Retinal pigment epithelial cell (primary cell): ENCODE measurements at places on chromosomes 2 and 18.

DNA sequence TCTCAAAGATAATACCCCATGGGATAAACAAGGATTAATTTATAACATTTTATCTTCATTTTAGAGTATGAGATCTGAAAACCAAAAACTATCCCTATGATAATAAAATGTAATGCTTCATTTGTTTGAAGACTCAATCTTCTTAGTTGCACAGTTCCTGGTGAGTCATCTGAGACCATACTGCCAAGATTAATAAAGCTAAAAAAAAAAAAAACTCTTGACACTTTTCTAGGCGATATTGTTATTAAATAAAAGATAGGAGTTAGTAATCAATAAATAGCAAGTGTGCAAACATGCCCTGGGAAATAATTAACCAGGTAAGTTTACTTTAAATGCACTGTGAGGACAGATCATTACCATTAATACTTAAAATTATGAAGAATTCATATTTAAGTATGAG, 83.9 kb downstream of the RPE start:
- peak; percentile 3 for DNase-seq

DNA sequence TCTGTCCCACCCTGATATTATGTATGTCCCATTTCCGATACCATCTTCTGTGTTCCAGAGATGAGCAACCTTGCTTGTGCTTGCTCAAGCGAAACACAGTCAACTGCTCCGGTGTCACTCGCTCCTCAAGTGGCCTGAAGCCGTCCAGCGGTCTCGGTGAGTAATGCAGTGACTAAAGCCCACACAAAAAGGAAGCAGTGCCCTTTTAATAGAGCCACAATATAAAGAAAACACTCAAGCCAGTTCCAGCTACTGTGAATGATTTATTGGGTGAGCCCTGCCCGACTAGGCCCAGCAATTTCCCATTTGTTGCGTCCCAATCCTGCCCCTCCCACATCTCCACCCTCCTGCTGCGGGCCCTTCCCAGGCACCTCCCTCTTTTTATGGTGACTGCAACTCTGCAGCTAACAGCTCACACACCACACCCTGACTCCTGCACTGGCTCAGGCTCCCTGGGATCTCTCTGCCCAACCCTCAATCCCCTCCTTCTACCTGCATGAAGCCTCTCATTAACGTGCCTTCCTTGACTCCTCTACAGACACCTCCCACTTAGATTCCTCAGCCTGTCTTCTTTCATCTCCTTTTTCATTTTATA, 44.2 kb upstream of the DSC1 start:
- no peak for DNase-seq

GRCh38 chr2:2939078-2939795, 438.4 kb downstream of the EIPR1 start:
- DNase-seq = no peak

- no peak for DNase-seq
These were observed 7.6 kb upstream of the SERPINB12 start for GRCh38 chr18:63534615-63535014.

DNA sequence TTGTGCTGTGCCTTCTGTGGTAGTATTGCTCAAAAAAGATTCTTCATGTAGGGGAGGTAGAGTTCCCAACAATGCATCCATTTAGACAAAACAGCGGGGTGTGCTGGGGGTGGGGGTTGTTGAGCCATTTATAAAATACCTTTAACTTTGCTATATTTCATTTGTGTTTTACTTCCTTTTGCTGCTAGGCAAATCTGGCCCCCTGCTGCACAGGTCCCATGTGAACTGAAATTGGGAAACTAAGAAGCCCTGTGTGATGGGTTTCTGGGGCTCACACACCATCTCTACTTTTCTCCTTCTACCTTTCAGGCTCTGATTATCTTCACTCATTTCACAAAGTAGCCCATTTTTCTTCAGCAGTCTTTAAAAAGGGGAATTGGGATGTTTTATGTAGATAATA, 52.7 kb upstream of the ITGA4 start:
- no peak for DNase-seq

DNA sequence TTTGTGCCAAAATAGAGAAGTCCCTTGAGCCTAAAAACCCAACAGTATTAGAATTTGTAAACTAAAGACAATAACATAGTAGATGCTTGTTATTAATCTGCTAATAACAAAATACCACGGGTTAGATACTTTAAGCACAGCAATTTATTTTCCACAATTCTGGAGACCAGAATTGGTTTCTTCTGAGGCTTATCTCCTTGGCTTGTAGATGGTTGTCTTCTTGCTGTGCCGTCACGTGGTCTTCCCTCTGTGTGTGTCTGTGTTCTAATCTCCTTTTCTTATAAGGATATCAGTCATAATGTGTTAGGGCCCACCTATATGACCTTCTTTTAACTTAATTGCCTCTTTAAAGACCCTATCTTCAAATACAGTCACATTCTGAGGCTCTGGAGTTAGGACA, 260.1 kb downstream of the CYRIA start:
- no peak for DNase-seq

- no peak for DNase-seq
These were observed 232.3 kb upstream of the MYT1L start for GRCh38 chr2:2563309-2563860.

DNA sequence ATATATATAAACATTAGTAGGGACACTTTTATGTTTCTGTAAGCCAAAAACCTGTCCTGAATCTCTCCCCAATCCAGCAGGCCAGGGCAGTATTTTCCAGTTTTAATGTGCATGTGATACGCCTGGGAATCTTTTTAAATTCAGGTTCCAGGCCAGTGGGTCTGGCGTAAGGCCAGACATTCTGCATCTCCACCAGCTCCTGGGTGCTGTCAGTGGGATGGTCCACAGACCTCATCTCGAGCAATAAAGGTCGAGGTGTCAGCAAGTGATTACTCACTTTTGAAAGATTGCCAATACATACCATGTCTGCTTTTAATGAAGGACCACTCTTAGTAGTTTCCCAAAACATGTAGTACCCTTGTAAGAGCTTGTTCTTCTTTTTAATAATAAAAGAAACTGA, 189.9 kb upstream of the SH3BP4 start:
- DNase-seq = no peak

DNA sequence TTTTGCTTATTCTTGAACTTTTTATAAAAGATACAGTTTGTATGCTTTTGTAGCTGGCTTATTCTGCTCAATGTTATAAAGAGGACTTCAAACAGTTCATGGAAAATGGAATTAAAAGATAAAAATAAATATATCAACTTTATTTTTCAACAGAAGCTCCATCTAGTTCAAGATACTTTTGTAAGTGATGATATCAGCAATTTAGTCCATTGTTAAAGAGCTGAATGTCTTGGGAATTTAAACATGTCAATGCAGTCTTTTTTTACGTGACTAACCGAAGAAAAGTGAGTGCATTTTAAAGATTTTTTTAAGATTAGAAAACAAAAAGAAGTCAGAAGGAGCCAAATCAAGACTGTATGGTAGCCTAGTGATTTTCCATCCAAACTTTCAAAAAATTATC, 85.4 kb upstream of the CHST9 start:
- DNase-seq = no peak

- DNase-seq = no peak
These were observed 270.0 kb upstream of the PXDN start for GRCh38 chr2:2014251-2014771.

DNA sequence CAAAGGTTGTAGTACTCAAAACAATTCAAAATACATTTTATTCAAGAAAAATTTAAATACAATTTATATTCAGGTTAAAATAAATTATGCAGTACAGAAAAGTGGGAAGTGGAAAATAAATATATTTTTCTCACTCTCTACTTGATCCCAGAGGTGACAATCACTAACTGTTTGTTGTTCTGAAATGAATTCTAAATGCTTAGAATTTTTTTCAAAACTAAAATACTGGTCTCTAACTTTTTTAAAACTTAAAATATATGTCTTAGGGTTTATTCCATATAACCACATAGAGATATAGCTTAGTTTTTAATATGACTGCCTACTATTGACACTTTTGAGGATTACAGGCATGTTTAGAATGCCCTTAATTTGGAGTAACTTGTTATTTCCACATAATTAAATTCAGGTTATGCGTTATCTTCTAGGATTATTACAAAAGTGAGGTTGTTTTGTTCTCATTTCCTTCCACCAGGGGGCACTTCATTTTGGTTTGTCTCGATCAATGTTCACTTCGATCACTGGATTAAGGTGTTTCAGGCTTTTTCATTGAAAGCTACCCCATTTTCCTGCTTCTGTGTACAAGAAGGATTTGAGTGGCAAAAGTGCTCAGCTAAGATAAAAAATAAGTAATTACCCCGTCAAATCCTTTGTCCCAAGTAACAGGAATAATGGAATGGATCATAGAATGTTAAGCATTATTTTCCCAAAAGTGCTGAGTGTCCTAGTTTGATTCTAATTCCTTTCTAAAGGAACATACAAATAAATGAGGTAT, 27.1 kb upstream of the TFPI start:
- no peak for DNase-seq

- DNase-seq = peak; percentile 72
These were observed 85.6 kb downstream of the MIB1 start for GRCh38 chr18:21826196-21826595.

- peak; percentile 80 for DNase-seq
These were observed 104.2 kb upstream of the NEUROD1 start for GRCh38 chr2:181784556-181784955.

DNA sequence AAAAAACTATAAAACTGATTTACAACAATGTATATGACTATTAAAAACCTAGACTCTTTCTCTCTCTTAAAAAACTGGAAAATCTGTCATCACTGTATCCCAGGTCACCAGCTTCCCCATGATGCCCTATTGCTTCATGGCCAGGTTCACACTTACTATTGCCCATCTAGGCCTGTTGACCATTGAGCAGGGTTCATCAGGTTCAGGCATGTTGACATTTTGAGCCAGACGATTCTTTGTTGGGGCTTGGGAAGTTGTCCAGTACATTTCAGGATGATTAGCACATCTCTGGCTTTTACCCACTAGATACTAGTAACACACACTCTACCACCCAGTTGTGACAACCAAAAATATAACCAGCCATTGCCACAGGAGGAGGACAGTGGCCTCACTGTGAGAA, 26.9 kb upstream of the RAB27B start:
- DNase-seq = no peak

DNA sequence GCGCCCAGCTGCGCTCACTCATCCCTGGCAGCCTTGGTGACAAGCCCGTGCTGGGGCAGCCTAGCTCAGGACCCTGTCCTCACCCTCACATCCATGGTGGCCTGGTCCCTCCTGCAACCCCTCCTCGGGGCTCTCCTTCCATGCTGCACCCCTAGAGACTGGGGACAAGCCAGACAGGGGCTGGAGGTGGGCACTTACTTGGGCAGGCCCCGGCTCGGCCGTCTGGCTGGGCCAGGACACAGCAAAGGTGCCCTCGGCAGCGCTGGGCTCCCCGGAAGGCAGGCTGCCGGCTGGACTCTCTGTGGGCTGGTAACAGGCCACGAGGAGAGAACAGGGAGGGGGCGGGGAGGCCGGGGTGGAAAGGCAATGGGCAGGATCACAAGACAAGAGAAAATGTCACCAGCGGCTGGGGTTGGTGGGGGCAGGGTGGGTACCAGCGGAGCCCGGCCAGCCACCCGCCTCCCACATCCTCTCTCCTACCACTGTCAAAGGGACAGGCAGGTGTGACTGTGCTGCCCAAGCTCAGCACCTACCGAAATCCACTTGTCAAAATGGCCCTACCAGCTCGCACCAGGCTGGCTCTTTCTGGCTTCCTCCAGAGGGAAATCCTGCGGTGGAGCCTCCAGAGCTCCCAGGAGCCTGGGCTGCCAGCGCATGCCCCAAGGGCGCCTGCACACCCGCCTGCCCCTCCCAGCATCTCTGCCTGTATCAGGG, 54.7 kb downstream of the BIN1 start:
- DNase-seq = no peak

GRCh38 chr2:8090748-8091700, 590.8 kb upstream of the ID2 start:
- peak; percentile 43 for DNase-seq

DNA sequence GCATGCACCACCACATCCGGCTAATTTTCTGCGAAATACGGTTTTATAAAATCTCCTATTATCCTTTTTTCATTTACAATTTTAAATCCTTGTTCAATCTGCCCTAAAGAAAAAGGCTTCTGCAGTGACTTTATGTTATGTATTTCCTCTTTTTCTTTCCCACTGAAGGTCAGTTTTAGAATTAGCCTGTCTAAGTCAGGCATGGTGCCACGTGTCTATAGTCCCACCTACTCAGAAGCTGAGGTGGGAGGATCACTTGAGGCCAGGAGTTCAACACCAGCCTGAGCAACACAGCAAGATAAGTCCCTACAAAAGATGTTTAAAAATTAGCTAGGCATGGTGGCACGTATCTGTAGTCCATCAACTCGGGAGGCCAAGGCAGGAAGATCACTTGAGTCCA, 39.8 kb upstream of the TNFRSF11A start:
- no peak for DNase-seq

DNA sequence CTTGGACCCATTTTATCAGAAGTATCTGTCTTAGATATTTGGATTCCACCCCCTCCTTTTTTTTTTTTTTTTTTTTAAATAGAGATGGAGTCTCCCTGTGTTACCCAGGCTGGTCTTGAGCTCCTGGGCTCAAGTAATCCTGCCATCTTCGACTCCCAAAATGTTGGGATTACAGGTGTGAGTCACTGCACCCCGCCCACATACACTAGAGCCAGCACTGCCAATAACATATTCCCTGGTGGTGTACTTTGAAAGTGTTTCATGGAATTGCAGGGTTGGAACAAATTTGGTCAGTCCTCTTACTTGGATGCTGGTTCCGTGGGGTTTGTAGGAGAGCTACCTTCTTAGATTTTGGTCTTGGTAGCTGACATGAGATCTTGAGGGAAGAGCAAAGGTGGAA, 15.0 kb downstream of the PDCL3 start:
- DNase-seq = no peak

DNA sequence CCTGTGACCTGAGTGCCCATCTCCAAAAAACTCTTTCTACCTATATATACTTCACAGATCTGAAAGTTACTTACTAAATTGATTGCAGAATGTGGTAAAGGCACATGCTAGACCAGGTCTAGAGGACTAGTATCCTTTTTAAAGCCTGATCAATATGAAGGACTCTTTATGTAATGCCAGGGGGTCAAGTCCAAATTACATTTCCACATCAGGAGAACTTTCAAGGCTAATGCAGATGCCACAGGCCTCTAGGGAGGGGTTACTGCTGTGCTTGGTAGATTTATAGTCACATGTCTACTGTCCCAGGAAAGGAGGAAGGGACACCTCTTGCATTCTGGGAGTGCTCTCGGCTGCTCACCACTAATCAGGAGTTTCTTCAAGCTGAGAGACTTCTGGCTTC, 118.4 kb upstream of the NOSTRIN start:
- no peak for DNase-seq

GRCh38 chr2:47109680-47110079, 45.4 kb downstream of the STPG4 start:
- DNase-seq = no peak

GRCh38 chr2:216796115-216796840, 63.6 kb downstream of the TNP1 start:
- DNase-seq = no peak

GRCh38 chr2:52334185-52334584, 1302.3 kb upstream of the NRXN1 start:
- DNase-seq = no peak
